ENCODE measurements at places on chromosomes 5 and 9. TPM values are rescaled to one million over a fixed set of nuclear protein-coding genes. Genes with fewer than 3 reads are reported as not detected.

Gene CCDC183
- polyA plus RNA-seq = 5.5 TPM

Gene FGD3
- 6.5 TPM for polyA plus RNA-seq

Gene PTGER4
- polyA plus RNA-seq = 10.3 TPM

Gene PCDHGA6
- polyA plus RNA-seq = 8.1 TPM

Gene ZBTB5
- polyA plus RNA-seq = 32.9 TPM

Gene RUSC2
- 15.0 TPM for polyA plus RNA-seq

DNA sequence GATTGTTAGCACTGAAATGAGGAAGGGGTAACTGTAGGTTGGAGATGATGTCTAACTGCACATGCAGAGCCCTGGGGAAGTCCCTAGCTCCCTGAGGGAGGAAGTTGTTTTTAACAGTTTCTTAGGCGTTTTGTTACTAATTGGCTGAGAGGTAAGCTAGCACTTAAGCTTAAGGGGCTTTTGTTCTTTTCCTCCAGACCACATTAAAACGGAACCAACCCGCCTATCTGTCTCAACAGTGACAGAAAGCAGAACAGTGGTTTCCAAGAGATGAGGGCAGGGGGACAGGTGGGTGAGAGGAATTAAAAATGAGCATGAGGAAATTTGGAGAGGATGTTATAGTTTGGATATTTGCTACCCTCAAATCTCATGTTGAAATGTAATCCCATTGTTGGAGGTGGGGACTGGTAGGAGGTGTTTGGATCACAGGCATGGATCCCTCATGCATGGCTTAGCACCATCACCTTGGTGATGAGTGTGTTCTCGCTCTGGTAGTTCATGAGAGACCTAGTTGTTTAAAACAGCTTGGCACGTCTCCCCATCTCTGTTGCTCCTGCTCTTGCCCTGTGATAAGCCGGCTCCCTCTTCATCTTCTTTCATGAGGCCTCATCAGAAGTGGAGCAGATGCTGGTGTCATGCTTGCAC is 38.9 kb downstream of the LYRM7 start:
- peak; percentile 19 for DNase-seq

DNA sequence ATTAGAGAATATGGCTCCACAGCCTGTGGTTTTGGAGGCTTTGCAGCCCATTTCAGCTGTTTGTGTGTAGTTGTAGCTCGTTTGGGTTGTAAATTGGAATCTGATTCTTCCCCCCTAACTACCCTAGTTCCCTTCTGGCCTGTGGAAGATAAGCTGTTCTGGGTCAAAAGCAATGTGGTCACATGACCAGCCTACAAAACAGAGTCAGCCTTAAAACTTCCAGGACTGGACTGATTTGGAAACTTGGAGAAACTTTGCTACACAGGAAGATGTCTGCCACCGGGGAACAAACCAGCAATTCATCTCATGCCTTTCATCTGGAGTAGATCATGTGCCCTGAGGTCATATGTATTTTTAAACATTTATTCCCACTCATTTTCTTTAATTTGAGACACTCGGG is 83.8 kb downstream of the DAPK1 start:
- no peak for DNase-seq

DNA sequence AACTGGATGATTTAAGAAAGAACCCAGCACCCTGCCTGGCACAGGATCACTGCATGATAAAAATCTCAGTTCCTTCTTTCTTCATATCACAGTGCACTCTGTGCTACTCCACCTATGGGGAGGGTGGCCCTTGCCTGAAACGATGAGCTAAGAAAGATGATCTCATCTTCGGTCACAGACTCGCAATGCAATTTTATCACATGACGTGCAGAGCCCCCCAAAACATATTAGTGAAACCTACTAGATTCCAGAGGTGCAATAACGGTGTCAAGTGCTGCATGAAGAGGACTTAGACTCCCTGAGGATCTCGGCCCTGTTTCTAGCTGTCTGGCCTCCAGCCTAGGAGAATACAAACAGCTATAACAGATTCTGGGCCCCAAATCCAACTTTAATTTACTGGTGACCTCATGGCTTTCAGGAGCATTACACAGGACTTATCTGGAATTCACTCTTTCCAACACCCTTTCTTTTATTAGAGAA is 104.0 kb downstream of the EBF1 start:
- DNase-seq = no peak

DNA sequence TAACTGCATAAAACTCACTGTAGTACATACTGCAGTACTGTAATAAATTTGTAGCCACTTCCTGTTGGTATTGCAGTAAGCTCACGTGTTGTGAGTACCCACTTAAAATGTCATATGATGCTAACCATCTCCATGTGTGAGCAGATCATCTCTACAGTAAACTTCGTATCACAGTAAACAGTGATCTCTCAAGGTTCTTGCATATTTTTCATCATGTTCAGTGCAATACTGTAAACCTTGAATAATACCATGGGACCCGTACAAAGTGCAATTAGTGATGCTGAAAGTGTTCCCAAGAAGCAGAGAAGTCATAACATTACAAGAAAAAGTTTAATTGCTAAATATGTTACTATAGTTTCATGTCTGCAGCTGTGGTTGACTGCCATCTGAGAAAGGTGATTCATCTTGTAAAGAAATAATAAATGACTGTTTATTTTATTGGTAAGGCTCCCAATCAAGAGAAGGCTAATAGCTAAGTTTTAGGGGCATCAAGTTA is 253.8 kb upstream of the POU5F2 start:
- DNase-seq = no peak

GRCh38 chr5:126119887-126120442 is 303.2 kb upstream of the GRAMD2B start:
- no peak for DNase-seq

DNA sequence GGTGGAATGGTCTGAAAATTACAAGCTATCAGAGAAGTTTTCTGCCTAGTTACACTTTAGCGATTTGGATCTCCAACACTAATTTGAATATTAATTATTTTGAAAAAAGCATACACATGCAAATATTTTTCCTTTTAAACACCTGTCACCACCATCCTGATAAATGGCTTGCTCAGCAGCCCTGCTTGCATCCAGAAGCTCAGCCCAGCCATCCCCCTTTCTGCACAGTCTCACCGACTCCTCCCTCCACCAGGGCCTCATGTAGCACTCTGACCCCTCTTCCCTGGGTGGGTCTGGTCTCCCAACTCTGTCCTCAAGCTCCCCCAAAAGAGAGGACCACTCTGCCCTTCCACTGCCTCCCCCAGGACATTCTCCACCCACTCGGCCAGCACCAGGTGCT is 70.0 kb downstream of the C5orf15 start:
- DNase-seq = no peak

GRCh38 chr5:87008751-87009560 is 258.7 kb upstream of the RASA1 start:
- DNase-seq = no peak

DNA sequence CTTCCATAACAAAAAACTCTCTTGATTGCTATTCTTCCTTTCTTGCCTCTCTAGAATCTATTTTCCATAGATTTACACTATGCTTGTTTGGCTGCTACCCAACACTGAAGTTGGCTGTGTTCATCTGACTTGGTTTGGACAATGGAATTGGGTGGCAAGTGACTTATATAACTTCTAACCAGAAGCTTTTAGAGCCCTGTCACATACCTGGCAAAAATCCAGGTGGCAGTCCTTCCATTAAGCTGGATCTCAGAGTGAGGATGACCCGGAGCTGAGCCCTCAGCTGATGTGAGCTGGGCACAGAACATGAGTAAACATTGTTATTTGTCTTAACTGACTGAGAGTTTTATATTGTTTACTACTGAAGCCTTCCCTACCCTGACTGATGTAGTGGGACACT is 225.7 kb downstream of the TLR4 start:
- DNase-seq = no peak

DNA sequence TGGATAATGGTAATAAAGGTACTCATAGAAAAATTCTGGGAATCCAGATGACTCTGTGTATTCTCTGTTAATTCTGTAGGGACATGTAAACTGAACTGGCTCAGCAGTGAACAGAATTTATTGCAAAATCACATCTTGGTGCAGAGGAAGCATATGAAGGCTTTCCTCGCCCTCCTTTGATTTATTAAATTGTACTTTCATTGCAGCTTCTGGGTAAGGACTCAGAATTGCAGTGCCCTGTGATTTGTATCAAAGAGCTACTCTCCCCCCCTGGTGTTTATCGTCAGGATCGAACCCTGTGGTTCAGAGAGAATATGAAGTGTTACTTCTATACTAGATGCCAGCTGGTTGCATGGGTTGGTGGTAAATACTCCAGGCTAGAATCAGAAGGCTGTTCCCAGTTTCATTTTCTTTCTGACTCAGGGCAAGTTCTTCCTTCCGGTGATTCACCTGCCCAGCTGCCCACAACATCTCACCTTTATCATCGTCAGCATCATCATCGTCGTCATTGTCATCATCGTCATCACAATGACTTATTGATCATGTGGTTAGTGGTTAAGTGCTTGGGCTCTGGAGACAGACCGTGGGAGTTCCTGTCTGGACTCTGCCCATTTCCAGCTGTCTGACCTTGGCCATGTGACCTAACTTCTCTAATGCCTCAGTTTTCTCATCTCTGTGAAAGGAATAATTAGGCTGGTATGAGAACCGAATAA is 238.8 kb downstream of the ARHGAP26 start:
- no peak for DNase-seq

DNA sequence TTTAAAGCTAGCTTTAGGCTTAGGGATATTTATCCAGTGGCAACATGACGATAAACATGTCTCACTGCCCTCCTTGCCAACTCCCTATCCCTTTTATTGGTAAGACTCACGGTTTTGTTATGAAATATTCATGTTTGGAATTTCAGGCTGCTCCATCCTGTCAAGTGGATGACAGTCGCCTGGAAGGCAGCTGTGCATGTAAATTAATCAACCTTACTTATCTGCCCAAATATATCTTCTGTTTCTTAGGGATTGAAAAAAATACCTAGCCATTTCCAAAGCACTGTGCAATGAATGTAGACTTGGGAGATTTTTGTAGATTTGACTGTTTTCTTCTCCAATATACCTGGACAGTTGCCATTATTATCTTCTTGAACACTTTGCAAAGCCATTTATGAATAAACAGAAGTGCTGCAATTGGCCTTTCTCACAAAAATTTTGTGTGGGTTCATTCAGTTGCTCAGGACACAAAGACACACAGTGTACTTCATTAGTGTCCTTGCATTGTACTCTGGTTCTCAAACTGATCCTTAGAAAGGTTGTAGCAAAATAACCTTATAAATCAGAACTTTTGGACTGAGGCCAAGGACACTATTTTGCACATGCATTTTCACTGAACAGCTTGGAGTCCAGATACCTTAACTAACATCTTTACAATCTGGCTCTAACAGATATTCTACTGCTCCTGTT is 889.4 kb upstream of the SEMA6A start:
- DNase-seq = no peak

DNA sequence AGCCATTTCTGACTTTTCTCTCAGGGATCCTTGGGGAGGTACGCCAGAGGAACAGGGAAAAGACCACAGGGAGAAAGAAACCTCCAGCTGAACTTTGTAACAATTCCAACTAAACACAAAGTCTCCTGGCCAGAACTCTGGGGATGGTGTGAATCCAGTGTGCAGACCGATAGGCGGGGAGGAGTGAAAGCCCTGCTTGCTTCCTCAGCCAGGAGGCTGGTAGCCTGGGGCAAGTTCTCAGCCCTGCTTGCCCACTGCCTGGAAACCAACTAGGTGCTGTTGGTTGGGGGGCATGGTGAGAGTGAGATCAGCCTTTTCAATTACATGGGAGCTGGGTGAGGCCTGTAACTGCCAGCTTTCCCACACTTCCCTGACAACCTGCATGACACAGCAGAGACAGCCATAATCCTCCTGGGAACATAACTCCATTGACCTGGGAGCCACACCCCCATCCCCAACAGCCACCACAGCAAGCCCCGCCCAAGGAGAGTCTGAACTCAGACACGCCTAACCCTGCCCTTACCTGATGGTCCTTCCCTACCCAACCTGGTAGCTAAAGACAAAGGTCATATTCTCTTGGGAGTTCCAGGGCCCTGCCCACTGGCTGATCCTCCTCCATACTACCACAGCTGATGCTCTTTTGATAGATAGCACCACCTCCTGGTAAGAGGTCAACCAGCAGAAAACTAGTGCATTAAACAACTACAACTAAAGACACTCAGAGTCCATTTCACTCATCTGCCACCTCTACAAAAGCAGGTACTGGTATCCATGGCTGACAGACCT is 100.1 kb upstream of the TNFAIP8 start:
- DNase-seq = no peak

DNA sequence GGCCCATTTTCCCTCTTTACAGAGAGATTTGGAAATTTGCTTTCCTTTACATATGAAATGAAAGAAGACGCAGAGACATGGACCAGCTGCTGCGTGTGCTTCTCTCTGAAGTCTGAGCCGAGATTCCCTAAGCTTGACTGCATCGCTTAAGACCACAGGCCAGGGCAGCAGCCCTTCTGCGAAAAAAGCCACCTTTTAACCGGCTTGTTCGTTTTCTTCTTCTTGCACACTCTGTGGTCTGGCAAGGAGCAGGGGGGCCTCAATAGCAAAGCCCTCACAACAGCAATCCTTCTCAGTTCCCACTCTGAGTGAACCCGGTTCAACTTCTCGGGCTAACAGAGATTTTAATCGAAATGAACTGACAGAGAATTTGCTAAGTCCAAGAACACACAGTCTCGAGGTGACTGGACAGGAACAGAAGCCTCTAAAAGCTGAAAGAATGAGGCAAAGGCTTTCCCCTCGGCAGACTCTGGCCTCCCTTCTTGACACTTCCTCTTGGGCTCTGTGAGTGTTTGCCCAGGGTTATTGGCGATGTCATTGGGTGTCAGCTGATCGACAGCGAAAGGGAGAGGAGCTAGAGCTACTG is 512.9 kb upstream of the KLF4 start:
- peak; percentile 44 for DNase-seq

DNA sequence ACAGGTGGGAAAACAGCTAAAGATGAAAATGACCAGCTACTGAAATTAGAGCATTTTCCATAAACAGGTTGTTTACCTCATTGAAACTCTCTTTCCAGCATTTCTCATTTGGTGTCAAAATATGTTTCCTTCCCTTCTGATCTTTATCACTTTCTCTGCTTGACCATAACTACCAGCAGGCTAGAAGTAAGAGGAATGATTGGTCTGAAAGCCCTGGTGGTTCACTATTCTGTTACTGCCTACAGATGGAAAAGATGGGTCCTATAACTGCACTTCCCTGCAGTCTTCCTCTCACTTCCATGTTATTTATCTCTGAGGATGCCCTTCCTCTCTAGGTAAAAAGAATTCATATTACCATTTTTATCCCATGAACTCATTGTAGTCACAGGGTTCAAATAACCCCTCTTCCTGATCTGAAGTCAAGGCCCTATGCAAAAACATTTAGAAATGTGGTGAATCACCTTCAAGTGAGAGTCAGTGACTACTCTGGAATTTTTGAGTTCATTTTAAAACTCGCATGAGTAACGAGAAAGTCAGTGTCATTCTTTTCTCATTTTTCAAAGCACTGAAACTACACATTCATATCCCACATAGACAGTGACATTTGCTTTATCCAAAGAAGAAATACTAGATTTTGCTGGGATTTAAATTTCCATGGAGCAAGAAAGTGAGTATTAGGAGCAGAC is 51.7 kb downstream of the ZNF474 start:
- no peak for DNase-seq

All from left kidney (tissue), 8 donors.